Kidney (tissue), 22 donors: ENCODE measurements at places on chromosomes 3 and 15. TPM values are rescaled to one million over a fixed set of nuclear protein-coding genes. Genes with fewer than 3 reads are reported as not detected.

GRCh38 chr3:13590841-13591520 lies 42.1 kb downstream of the FBLN2 start:
- no peaks in the 10 kb centered on the region for H3K36me3 ChIP-seq
- H3K27ac ChIP-seq: no peak overlapping the region
- H3K4me1 ChIP-seq: no peaks in the 10 kb centered on the region
- no peaks in the 10 kb centered on the region for H3K27me3 ChIP-seq

- H3K27me3 ChIP-seq: no peaks in the 10 kb centered on the region
- no peak overlapping the region for H3K4me3 ChIP-seq
- no peak overlapping the region for H3K27ac ChIP-seq
- DNase-seq: no peak
Observed at GRCh38 chr3:123559040-123559861, 25.6 kb downstream of the HACD2 start.

- no peak overlapping the region for H3K4me3 ChIP-seq
- no peaks in the 10 kb centered on the region for H3K27me3 ChIP-seq
- no peak for DNase-seq
- no peaks in the 10 kb centered on the region for H3K4me1 ChIP-seq
Observed at GRCh38 chr3:182699550-182700170, 93.6 kb upstream of the ATP11B start.

- H3K27me3 ChIP-seq: no peaks in the 10 kb centered on the region
- no peaks in the 10 kb centered on the region for H3K36me3 ChIP-seq
- H3K27ac ChIP-seq: no peak overlapping the region
- H3K4me1 ChIP-seq: peaks cover 7% of the 10 kb centered on the region
- DNase-seq: no peak
- H3K4me3 ChIP-seq: no peak overlapping the region
Observed at GRCh38 chr3:38173834-38174418, 8.6 kb downstream of the OXSR1 start.

DNA sequence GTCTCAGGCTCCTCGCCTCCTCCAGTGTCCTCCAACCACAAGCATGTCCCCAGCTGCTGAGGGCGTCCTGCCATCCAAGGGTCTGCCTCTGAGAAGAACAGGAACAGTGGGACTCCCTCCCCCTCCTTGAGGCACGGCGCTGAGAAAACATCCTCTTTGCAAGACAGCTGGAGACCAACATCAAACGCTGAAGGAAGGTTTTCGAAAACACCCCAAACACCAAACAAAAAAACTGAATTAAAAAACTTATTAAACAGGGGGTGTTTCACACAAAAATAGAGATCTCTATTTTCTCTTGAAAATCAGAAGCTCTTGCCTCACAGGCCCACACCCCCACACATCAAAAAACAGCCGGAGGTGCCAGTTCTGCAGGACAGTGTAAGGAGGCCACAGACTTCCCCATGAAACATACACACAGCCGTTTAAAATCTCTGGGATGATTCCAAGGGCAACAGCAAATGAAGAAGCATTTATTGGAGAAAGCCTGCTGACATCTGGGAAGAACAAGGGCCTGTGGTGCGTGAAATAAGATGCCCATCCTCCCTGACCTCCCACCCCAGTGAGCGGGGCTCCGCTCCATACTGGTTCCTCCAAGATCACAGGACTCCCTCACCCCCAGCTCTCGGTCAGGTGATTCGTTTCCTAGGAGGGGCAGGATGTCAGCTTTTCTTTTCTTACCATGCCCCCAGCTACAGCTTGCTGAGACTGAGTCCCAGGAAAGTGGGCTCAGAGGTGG lies 71.3 kb downstream of the NUP210 start:
- peaks cover 9% of the 10 kb centered on the region for H3K36me3 ChIP-seq
- H3K27me3 ChIP-seq: no peaks in the 10 kb centered on the region
- no peak overlapping the region for H3K4me3 ChIP-seq
- H3K4me1 ChIP-seq: no peaks in the 10 kb centered on the region
- H3K27ac ChIP-seq: no peak overlapping the region

DNA sequence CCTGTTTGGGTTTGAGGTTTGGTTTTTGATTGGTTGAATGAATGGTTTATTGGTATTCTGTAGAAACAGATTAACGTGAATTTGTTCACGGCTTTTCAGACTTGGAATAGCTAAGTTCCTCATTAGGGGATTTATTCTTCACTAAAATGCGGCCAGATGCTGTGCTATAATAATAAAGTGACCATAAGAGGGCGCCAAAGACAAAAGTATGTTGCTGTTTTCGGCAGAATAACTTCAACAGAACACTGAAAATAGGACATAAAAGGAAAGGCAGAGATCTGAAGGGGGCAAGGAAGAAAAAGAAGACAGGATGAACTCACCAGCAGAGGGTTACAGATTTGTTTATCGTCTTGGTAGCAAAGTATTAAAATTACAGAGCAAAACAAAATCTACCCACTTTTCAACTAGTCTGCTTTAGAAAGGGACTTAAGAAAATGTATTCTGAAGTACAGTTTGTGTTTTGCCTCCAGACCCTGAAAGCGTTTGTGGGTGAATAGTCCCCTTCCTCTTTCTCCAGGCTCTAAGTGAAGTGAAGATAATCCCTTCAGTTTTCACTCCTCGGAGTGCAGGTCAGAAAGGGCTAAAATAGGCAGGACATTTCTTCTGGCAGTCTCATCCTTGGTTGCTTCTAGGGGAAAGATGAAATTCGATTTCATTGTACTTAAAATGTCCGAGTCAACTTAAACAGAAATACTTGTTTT lies 147.6 kb downstream of the IL20RB start:
- H3K4me1 ChIP-seq: no peaks in the 10 kb centered on the region
- no peaks in the 10 kb centered on the region for H3K36me3 ChIP-seq
- no peak overlapping the region for H3K27ac ChIP-seq

DNA sequence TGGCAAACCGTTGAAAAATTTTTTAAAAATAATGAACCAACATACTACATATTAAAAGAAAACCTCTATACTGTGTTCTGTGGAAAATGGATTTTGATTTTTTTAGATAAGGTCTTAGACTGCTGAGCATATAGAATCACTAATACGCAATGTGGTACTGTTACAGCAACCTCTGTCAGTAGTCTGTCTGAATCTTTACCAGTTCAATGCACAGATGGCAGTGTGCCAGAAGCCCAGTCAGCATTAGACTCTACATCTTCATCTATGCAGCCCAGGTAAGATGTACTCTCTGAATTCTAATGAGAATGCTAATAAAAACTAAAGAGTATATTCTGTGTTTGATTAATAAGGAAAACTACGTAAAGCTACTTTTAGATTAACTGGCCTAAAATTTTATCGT lies 31.3 kb upstream of the FAH start:
- H3K27ac ChIP-seq: no peak overlapping the region
- H3K36me3 ChIP-seq: peaks cover 2% of the 10 kb centered on the region
- DNase-seq: no peak

Gene PDCD7
- 21.5 TPM for total RNA-seq

- DNase-seq: no peak
- H3K27me3 ChIP-seq: no peaks in the 10 kb centered on the region
- H3K4me1 ChIP-seq: peaks cover 2% of the 10 kb centered on the region
Observed at GRCh38 chr3:62238431-62238830, 134.9 kb downstream of the FEZF2 start.

Gene LPP
- total RNA-seq: 233 TPM

DNA sequence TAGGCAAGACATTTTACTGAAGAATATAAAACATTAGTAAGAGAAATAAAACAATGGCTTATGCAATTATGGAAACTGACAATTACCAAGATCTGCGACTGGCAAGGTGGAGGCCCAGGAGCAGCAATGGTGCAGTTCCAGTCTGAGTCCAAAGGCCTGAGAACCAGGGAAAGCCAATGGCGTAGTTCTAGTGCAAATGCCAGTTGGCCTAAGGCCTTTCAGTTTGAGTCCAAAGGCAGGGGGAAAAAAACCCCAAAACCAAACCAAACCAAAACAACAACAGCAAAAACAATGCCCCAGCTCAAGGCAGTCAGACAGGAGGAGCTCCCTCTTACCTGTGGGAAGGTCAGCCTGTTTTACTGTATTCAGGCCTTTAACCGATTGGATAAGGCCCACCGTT lies 72.6 kb downstream of the ST6GAL1 start:
- no peaks in the 10 kb centered on the region for H3K4me1 ChIP-seq
- H3K36me3 ChIP-seq: no peaks in the 10 kb centered on the region
- H3K27ac ChIP-seq: no peak overlapping the region
- no peak for DNase-seq

DNA sequence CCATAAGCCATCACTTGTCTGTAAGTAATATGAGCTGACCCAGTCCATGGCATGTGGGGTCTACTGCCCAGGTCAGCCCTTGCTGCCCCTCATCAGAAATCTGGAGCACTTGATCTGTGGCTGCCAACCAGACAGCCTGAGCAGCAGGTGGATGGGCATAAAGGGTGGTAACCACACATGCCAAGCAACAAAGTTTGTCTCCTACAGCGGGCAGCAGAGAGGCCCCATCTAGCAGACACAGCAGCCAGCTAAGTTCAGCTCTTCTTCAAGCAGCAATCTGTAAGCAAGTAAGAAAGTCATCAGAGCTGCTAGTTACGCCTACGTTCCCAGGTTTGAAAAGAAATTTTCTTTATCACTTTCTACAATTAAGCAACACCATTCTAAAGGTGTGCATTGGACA lies 27.9 kb downstream of the CHCHD4 start:
- no peaks in the 10 kb centered on the region for H3K36me3 ChIP-seq

Gene SERINC4
- total RNA-seq: 0.13 TPM

Gene RNF13
- total RNA-seq: 87.1 TPM

GRCh38 chr3:191336833-191337232 lies 6.5 kb upstream of the UTS2B start:
- no peaks in the 10 kb centered on the region for H3K36me3 ChIP-seq
- DNase-seq: no peak
- H3K4me3 ChIP-seq: no peak overlapping the region
- H3K4me1 ChIP-seq: peaks cover 13% of the 10 kb centered on the region
- no peak overlapping the region for H3K27ac ChIP-seq
- no peaks in the 10 kb centered on the region for H3K27me3 ChIP-seq

Gene DUOXA2
- total RNA-seq: not detected

GRCh38 chr15:57686657-57687056 lies 19.9 kb upstream of the POLR2M start:
- no peak overlapping the region for H3K27ac ChIP-seq
- DNase-seq: no peak
- H3K27me3 ChIP-seq: no peaks in the 10 kb centered on the region
- H3K4me1 ChIP-seq: no peaks in the 10 kb centered on the region
- H3K36me3 ChIP-seq: no peaks in the 10 kb centered on the region

Gene SLC9A9
- 16.5 TPM for total RNA-seq

DNA sequence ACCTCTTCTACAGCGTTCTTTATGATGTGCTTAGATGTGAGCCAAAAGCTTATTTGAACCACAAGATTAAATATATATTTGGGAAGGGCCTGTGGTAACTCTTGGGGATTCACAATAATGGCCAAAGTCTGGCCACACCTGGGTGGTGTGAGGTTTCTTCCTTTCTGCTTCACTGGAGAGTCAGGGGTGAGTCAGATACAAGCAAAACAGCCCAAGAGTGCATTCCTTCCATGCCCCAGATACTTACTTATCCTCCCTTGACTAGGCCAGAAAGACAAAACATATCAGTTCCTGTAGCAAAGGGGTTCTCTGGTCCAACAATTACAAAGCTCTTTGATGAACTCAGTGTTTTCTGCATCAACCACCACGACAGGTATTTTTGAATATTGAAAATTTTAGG lies 941 bp downstream of the ZBED2 start:
- no peaks in the 10 kb centered on the region for H3K36me3 ChIP-seq
- no peak overlapping the region for H3K27ac ChIP-seq
- DNase-seq: peak; percentile 13
- no peaks in the 10 kb centered on the region for H3K27me3 ChIP-seq
- H3K4me1 ChIP-seq: no peaks in the 10 kb centered on the region

DNA sequence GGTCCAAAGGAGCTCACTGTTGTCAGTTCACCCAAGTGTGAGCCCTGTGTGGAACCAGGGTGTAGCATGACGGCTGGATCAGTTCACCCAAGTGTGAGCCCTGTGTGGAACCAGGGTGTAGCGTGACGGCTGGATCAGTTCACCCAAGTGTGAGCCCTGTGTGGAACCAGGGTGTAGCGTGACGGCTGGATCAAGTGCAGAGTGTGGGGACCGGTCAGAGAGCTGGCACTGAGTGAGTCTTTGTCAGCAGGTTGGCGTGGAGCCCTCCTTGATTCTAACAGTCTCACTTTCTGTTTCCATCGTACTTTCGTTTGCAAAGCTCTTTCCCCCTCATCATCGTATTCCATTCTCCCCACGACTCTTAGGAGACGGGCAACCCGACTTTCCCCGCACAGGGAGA lies 57.9 kb upstream of the DLG1 start:
- no peak overlapping the region for H3K27ac ChIP-seq
- no peak overlapping the region for H3K4me3 ChIP-seq
- no peaks in the 10 kb centered on the region for H3K36me3 ChIP-seq
- DNase-seq: no peak
- H3K4me1 ChIP-seq: no peaks in the 10 kb centered on the region

Gene CMTM8
- 5.4 TPM for total RNA-seq

- no peak overlapping the region for H3K4me3 ChIP-seq
- H3K4me1 ChIP-seq: no peaks in the 10 kb centered on the region
- no peak for DNase-seq
- no peak overlapping the region for H3K27ac ChIP-seq
- no peaks in the 10 kb centered on the region for H3K27me3 ChIP-seq
Observed at GRCh38 chr3:143791386-143791785, 56.9 kb downstream of the SLC9A9 start.

- H3K27ac ChIP-seq: no peak overlapping the region
- no peaks in the 10 kb centered on the region for H3K27me3 ChIP-seq
- no peaks in the 10 kb centered on the region for H3K4me1 ChIP-seq
- H3K36me3 ChIP-seq: no peaks in the 10 kb centered on the region
- no peak for DNase-seq
Observed at GRCh38 chr15:81107889-81108288, 26.2 kb upstream of the CFAP161 start.

DNA sequence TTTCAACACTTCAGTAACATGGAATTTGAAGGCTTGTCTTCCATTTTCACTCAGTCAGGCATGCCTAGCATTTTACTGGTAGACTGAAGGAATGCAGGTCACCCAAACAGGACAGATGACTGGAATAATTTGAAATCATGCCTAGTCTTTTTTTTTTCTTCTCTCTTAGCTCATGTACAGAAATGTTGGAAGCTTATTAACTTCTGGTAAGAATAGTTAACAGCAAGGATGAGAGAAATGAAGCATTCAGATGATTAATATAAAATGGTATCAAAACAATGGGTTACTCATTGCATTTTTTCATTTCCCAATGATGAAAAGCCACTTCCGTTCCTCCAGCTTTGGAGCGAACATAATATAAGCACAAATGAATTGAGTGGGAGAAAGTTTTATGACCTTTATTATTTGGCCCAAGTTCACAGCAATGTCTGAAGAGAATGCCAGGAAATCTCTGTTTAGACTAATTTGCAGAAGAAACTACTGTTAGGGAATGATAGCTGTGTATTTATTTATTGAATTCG lies 431.6 kb upstream of the RASGRP1 start:
- H3K36me3 ChIP-seq: no peaks in the 10 kb centered on the region
- no peaks in the 10 kb centered on the region for H3K27me3 ChIP-seq
- DNase-seq: no peak
- H3K27ac ChIP-seq: peak overlapping the region; percentile 8
- no peaks in the 10 kb centered on the region for H3K4me1 ChIP-seq

Gene MESD
- total RNA-seq: 30.9 TPM

- H3K4me3 ChIP-seq: no peak overlapping the region
- no peak for DNase-seq
- no peak overlapping the region for H3K27ac ChIP-seq
- H3K27me3 ChIP-seq: no peaks in the 10 kb centered on the region
- no peaks in the 10 kb centered on the region for H3K36me3 ChIP-seq
- H3K4me1 ChIP-seq: no peaks in the 10 kb centered on the region
Observed at GRCh38 chr15:63922261-63922904, 88.6 kb upstream of the HERC1 start.

Gene CACNA2D2
- 3.6 TPM for total RNA-seq
